ENCODE measurements at places on chromosomes 6 and 20. TPM values are rescaled to one million over a fixed set of nuclear protein-coding genes. Genes with fewer than 3 reads are reported as not detected.

TTK gene
- 15.9 TPM for total RNA-seq

PGC gene
- not detected for total RNA-seq

GRCh38 chr6:166162599-166163342 lies 4.9 kb downstream of the TBXT start:
- no peaks in the 10 kb centered on the region for H3K4me1 ChIP-seq
- H3K36me3 ChIP-seq: no peaks in the 10 kb centered on the region
- no peak for DNase-seq
- H3K4me3 ChIP-seq: no peak overlapping the region
- no peak overlapping the region for H3K27ac ChIP-seq
- H3K27me3 ChIP-seq: peaks cover 32% of the 10 kb centered on the region

DNA sequence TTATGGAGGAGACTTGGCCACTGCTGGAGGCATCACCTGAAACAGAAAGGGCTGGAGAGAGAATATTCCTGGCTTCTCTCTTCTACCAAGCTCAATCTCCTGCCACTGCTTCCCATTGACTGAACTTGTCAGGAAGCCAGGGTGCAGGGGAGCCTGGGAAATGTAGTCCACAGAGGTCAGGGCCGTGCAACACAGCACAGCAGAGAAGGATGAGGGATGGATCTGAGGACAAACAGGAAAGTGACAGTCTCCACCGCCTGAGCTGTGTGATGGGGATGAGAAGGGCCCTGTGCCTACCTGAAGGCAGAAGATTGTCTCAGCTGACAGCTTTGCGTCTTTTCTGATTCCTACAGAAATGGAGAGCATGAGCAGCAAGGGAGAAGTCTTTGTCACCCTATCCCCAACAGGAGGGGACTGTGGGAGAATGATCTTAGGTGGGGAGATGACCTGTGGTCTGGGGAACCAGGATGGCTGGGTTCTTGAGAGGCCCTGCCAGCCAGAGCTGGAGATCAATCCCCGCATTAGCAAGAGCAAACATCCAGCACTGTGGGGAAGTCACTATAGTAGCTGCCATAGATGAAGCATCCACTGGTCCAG lies 114.2 kb downstream of the SNX5 start:
- H3K4me1 ChIP-seq: no peaks in the 10 kb centered on the region
- H3K27me3 ChIP-seq: no peaks in the 10 kb centered on the region

GRCh38 chr6:137033828-137034227 lies 10.9 kb downstream of the IL20RA start:
- DNase-seq: no peak
- no peaks in the 10 kb centered on the region for H3K27me3 ChIP-seq
- no peaks in the 10 kb centered on the region for H3K4me1 ChIP-seq
- H3K4me3 ChIP-seq: no peak overlapping the region
- no peaks in the 10 kb centered on the region for H3K36me3 ChIP-seq

Measured in tibial nerve (tissue), 4 donors.